ENCODE measurements at places on chromosomes 2 and 18. TPM values are rescaled to one million over a fixed set of nuclear protein-coding genes. Genes with fewer than 3 reads are reported as not detected.

The TBR1 gene
- total RNA-seq, result not detected

The FOXI3 gene
- total RNA-seq, result not detected

The DYNAP gene
- not detected for total RNA-seq

The TUBA4B gene
- not detected for total RNA-seq

The FAM237A gene
- total RNA-seq, result 2.7 TPM

- DNase-seq, result no peak
- no peaks in the 10 kb centered on the region for H3K4me1 ChIP-seq
- H3K36me3 ChIP-seq, result peaks cover 2% of the 10 kb centered on the region
- no peaks in the 10 kb centered on the region for H3K27me3 ChIP-seq
Observed at GRCh38 chr2:190376591-190377245, 31.4 kb upstream of the MFSD6 start.

DNA sequence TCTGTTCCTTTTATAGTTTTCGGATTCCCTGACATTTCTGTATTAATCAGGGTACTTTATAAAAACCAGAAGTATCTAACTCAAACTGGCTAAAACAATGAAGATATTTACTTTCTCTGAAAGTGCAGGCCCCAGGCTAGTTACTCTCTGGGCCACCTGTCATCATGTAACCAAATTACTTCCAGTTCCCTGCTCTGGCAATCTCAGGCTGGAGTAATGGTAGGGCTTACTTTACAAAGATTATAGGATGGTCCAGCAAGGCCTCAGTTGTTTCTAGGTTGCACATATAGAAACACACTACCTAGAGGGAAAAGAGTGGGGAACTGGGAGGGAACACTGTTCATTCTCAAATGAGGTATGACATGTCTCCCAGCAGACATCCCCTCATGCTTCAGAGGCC lies 74.8 kb downstream of the CHST9 start:
- H3K27me3 ChIP-seq, result no peaks in the 10 kb centered on the region

DNA sequence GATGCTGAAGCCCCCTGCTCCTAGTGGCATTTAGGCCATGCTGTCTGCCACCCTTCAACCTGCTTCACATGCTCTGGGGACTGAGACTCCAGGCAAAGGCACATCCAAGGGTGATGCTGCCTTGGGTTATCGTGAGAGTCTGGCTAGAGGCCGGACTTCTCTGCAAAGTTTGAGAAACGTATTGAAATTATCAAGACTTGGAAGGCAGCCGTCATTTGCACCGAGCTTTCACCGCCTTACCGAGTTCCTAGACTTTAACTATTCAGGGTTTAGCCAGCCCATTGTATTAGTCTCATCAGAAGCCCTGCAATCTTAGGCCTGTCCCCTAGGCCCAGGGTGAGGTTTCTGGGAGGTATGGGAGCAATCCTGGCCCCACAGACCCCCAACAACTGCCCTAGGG lies 34.0 kb downstream of the RDH14 start:
- H3K36me3 ChIP-seq, result no peaks in the 10 kb centered on the region
- no peak for DNase-seq
- H3K4me1 ChIP-seq, result peaks cover 4% of the 10 kb centered on the region
- H3K4me3 ChIP-seq, result no peak overlapping the region

DNA sequence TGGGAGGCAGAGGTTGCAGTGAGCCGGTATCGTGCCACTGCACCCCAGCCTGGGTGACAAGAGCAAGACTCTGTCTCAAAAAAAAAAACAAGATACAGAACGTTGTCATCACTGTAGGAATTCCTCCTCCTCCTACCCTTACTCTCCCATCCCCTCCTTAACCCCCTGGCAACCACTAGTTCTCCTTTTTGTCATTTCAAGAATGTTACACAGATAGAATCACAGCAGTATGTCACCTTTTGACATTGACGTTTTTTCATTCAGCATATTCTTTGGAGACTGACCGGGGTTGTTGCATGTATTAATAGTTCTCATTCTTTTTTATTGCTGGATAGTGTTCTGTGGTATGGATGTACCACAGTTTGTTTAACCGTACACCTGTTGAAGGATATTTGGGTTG lies 32.4 kb downstream of the TTLL4 start:
- DNase-seq, result no peak
- H3K4me3 ChIP-seq, result no peak overlapping the region
- peaks cover 53% of the 10 kb centered on the region for H3K36me3 ChIP-seq

GRCh38 chr18:39506581-39507330 lies 1941.2 kb upstream of the CELF4 start:
- no peak overlapping the region for H3K4me3 ChIP-seq
- H3K36me3 ChIP-seq, result no peaks in the 10 kb centered on the region
- H3K27ac ChIP-seq, result no peak overlapping the region
- DNase-seq, result no peak
- H3K4me1 ChIP-seq, result no peaks in the 10 kb centered on the region

DNA sequence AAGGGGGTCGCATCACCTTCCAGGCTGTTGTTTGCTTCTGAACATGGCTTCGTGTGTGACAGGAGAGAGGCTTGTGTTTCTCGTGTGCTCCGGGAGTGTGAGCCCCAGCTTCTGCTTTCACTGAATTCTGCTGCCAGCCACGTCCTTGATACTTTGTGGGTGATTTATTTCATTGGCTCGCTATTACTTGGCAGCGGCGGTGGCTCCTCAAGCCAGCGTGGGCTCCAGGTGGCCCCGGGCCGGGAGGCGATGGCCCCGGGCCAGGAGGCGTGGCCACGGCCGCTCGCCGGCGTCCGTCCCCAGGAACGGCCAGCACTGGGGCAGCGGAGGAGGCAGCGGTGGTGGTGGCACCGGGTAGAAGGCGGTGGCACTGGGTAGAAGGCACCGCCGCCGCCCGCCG lies 63.1 kb downstream of the NAPG start:
- no peak for DNase-seq
- H3K36me3 ChIP-seq, result no peaks in the 10 kb centered on the region
- no peaks in the 10 kb centered on the region for H3K27me3 ChIP-seq
- H3K4me1 ChIP-seq, result no peaks in the 10 kb centered on the region
- H3K4me3 ChIP-seq, result no peak overlapping the region
- no peak overlapping the region for H3K27ac ChIP-seq

GRCh38 chr2:184532551-184532950 lies 65.8 kb upstream of the ZNF804A start:
- DNase-seq, result no peak
- no peak overlapping the region for H3K27ac ChIP-seq
- H3K27me3 ChIP-seq, result no peaks in the 10 kb centered on the region
- H3K36me3 ChIP-seq, result no peaks in the 10 kb centered on the region
- no peak overlapping the region for H3K4me3 ChIP-seq
- no peaks in the 10 kb centered on the region for H3K4me1 ChIP-seq
